ENCODE measurements at places on chromosomes 7 and 10. TPM values are rescaled to one million over a fixed set of nuclear protein-coding genes. Genes with fewer than 3 reads are reported as not detected.

DNA sequence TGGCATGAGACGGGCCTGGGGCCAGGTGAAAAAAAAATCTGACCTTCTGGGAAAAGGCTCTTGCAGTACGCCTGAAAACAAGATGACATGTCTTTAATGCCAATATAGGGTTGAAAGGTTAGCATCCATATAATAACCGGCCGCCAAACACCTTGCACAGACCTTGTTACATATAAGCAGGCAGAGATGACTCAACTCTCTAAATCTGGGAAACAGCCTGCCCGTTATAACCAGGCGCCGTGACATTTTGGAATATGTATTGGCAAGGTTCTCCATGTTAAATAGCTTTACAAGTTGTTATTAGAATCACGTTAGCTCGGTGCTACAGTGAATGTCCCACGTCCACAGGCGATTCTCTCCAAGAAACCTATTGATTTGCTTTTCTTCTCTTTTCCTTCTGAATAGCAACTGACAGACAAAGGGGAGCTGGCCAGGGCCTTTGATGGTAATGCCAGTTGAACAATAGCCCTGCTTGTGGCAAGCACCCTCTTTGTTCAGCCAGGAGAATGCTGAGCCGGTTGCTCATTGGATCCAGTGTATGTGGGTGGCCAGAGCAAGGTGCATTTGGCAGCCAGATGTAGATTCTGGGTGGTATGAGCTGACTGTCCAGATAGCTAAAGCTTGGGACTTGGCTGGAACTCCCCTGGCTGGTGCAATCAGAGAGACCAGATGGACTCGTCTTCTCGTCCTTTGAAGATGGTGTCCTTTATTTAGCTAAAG lies 80.1 kb upstream of the AUTS2 start:
- H3K36me3 ChIP-seq: no peaks in the 10 kb centered on the region
- DNase-seq: no peak
- H3K4me1 ChIP-seq: no peaks in the 10 kb centered on the region
- no peak overlapping the region for H3K4me3 ChIP-seq
- no peaks in the 10 kb centered on the region for H3K27me3 ChIP-seq

DNA sequence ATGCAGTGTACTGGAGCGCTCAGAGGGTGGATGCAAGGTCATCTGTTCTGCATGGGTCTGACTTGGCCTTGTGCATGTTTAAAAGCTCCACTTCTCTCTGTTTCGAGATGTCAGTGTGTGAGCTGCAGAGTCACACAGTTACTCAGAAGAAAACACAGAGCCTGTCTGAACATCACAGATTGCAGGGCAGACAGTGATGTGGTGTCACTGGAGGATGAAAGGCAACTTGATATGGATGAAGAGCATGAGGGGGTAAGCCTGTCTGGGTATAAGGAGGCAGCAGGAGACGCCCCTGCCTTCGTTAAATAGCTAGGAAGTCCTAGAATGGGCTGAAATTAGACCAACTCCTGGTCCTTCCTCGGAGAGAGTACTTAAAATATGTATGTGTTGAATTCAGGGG lies 67.5 kb upstream of the LRRC18 start:
- no peak for DNase-seq
- H3K4me1 ChIP-seq: no peaks in the 10 kb centered on the region

The IMPDH1 gene
- 56.0 TPM for total RNA-seq

GRCh38 chr7:131683536-131684125 lies 127.2 kb upstream of the PODXL start:
- H3K27me3 ChIP-seq: no peaks in the 10 kb centered on the region
- no peaks in the 10 kb centered on the region for H3K4me1 ChIP-seq
- H3K36me3 ChIP-seq: no peaks in the 10 kb centered on the region

GRCh38 chr7:147199868-147200267 lies 1083.3 kb downstream of the CNTNAP2 start:
- no peak overlapping the region for H3K27ac ChIP-seq
- no peak for DNase-seq
- no peaks in the 10 kb centered on the region for H3K27me3 ChIP-seq
- no peaks in the 10 kb centered on the region for H3K36me3 ChIP-seq
- no peaks in the 10 kb centered on the region for H3K4me1 ChIP-seq

The VWA2 gene
- total RNA-seq: not detected

The PDGFA gene
- 10.7 TPM for total RNA-seq

- H3K4me3 ChIP-seq: no peak overlapping the region
- H3K27ac ChIP-seq: no peak overlapping the region
- no peak for DNase-seq
- no peaks in the 10 kb centered on the region for H3K36me3 ChIP-seq
Measured at GRCh38 chr10:95531058-95531809, 29.9 kb downstream of the SORBS1 start.

The SORCS1 gene
- 0.15 TPM for total RNA-seq

- H3K4me3 ChIP-seq: no peak overlapping the region
- no peak for DNase-seq
- H3K4me1 ChIP-seq: peaks cover 17% of the 10 kb centered on the region
- no peaks in the 10 kb centered on the region for H3K36me3 ChIP-seq
- no peaks in the 10 kb centered on the region for H3K27me3 ChIP-seq
Measured at GRCh38 chr10:71708897-71709882, 10.4 kb downstream of the C10orf105 start.

DNA sequence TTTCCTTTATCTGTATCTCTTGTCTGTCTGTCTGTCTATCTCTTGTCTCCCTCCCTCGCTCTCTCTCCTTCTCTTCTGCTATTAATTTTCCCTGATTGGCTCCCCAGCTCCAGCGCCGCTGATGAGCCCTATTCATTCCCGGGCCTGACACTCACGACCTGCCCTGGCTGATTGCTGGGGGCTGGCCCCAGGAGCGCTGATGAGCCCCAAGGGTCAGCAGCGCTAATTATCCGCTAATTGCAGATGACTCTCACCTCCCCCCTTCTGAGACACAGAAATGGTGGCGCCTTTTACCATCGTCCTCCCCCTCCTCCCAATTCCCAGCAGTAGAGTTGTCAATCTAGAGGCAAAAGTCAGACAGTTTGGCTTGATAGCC lies 1.3 kb upstream of the GBX1 start:
- H3K36me3 ChIP-seq: no peaks in the 10 kb centered on the region
- no peaks in the 10 kb centered on the region for H3K4me1 ChIP-seq
- H3K27ac ChIP-seq: no peak overlapping the region
- no peak for DNase-seq
- peaks cover 23% of the 10 kb centered on the region for H3K27me3 ChIP-seq

DNA sequence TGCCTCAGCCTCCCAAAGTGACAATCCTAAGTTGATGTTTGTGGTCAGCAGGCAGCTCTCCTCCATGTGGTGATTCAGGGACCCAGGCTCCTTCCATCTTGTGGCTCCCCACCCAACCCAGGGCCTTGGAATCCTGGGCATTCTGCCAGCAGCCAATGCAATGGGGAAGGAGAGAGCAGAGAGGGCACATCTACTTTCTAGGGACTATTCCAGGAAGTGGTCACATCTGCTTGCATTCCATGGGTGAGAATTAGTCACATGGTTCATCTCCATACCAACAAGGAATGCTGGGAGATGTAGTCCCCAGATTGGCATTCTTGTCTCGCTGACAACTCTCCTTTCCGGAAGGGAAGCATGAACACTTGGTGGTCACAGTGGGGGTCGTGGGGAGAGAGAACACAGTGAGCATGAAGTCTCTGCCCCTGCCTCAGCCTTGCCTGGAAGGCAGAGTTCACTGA lies 9.9 kb upstream of the SRRM3 start:
- no peak overlapping the region for H3K4me3 ChIP-seq
- no peak for DNase-seq
- no peaks in the 10 kb centered on the region for H3K36me3 ChIP-seq
- no peaks in the 10 kb centered on the region for H3K4me1 ChIP-seq

- peaks cover 9% of the 10 kb centered on the region for H3K4me1 ChIP-seq
- DNase-seq: no peak
- no peaks in the 10 kb centered on the region for H3K27me3 ChIP-seq
- H3K27ac ChIP-seq: no peak overlapping the region
Measured at GRCh38 chr10:4515721-4516120, 310.3 kb upstream of the AKR1E2 start.

- H3K27ac ChIP-seq: no peak overlapping the region
- H3K4me1 ChIP-seq: no peaks in the 10 kb centered on the region
- H3K27me3 ChIP-seq: no peaks in the 10 kb centered on the region
- no peaks in the 10 kb centered on the region for H3K36me3 ChIP-seq
- no peak for DNase-seq
Measured at GRCh38 chr7:92916770-92917224, 80.4 kb upstream of the CDK6 start.

GRCh38 chr10:24929904-24930303 lies 22.5 kb downstream of the PRTFDC1 start:
- no peaks in the 10 kb centered on the region for H3K27me3 ChIP-seq
- H3K36me3 ChIP-seq: no peaks in the 10 kb centered on the region
- no peak overlapping the region for H3K27ac ChIP-seq
- no peak for DNase-seq
- peaks cover 6% of the 10 kb centered on the region for H3K4me1 ChIP-seq
